ENCODE measurements at places on chromosomes 1 and 21.

DNA sequence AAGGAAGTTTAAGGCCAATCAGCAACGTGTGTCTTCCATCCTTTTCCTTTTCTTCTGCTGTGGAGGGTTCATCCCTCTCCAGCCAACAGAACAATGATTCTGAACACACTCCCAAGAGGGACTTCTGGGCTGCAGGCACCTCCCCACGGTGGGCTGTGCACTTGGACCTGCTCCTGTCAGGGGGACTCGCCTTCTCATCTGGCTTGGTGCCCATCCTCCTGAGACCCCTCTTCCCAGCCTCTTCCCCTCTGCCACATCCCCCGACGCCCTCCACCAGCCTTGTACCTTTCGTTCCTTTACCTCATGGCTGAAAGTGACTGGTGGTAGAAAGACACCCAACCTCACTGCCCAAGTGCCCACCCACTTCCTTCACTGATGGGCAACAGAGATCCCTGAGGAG lies 26.0 kb upstream of the SLAMF9 start:
- DNase-seq = no peak

- no peak for DNase-seq
These were observed 212.6 kb upstream of the ADGRL2 start for GRCh38 chr1:81588149-81588548.

GRCh38 chr1:11804666-11805421 lies 920 bp downstream of the MTHFR start:
- DNase-seq = peak; percentile 59

GRCh38 chr1:177873238-177873637 lies 96.6 kb downstream of the SEC16B start:
- no peak for DNase-seq

DNA sequence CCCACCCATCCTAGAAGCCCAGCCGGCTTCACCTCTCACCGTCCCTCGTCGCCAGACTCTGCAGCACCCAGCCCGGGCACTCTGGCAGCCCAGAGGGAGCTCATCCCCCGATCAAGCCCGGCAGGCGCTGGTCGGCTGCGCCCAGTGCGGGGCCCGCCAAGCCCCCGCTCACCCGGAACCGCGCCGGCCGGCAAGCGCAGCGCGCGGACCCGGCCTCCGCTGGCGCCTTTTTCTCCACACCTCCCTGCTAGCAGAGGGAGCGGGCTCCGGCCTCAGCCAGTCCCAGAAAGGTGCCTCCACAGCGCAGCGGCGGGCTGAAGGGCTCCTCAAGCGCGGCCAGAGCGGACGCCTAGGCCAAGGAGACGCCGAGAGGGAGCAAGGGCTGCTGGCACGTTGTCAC lies 2023.3 kb downstream of the NCAM2 start:
- DNase-seq = peak; percentile 72

DNA sequence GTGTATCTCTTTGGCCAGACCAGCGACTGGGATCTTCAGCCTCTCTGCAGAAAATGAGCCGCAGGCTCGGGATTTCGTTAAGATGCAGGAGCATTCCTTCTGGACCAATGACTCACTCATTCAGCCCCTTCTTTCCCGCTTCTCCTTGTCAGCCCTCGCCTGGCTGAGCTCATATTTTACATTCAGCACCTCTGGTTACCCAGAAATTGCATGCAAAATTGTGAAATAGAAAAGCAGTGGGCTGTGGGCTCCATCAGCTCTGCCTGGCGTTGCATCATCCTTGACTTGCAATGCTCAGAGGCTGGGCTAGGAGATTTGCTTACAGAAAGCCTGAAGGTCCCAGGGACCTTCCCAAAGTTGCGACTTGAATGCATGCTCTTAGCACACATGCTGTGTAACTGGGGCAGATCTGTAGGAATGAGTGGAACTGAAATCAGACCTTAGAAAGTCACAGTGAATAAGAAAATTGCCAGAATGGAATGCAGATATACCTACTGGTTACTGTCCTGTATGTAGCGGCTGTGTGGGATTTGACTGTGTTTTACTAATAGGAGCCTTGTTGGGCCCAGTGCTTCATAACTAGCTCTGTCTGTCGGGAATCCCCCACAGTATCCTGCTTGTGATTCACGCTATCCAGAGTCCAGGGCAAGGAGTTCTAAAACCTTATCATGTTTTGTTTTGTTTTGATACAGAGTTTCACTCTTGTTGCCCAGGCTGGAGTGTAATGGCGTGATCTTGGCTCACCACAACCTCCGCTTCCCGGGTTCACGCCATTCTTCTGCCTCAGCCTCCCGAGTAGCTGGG lies 444.8 kb downstream of the KIF26B start:
- no peak for DNase-seq

DNA sequence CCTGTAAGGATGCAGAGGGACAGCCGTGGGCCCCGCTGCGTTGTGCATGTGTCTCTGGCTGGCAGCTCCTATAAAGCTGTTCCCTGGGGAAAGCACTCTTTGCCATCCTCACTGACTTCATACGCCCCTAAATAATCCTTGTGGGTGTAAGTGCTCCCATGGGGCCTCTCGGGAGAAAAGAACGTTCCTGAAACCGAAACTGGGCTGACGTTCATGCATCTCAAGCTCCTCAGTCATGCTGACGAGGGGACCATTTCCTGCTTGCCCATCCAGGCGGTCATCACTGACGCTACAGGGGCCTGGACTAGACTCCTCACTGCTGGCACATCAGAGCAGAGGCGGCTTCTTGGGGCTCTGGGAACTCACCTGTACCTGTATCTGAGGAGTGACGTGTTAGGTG lies 73.1 kb upstream of the USP24 start:
- DNase-seq = no peak

DNA sequence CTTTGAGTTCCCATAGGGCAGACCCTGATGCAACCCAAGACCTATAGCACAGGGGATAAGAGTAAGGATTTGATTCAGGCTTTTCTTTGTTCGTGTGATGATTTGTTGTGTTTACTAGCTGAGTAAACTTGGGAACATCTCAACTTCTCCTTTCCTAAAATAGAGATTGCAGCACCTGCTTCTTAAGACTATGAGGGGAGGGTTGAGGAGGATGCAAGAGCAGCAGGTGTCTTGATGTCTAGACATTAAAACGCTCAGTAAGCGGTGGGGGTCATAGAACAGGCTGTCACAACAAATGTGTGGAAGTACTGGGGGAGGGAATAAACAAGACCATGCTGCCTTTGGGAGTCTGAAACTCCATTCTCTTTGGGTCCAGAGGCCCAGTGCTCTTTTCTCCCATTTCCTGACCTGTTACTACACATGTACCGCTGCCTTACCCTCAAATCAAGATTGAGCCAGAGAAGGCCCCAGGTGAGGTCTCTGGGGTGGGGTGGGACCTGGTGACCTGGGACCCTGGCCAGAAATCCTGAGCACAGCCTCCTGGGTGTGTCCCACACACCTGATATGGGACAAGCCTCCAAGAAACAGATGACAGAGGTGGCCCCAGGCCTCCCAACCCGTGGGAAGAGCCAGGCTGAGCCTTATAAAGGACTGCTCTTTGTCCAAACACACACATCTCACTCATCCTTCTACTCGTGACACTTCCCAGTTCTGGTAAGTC lies at the start of gene S100A7A:
S100A7A (plus strand) TSS at position 671 of the 721 bp plus-strand sequence. CDS start 1,563 bp downstream, outside the sequence.
- no peak for DNase-seq

GRCh38 chr21:42171091-42172053 lies 47.6 kb upstream of the ABCG1 start:
- peak; percentile 53 for DNase-seq

- no peak for DNase-seq
These were observed 19.2 kb upstream of the TRAF3IP3 start for GRCh38 chr1:209736490-209737117.
